Activated T-helper 1 cell treated with Interleukin-2 at 50 U/mL for 16 hours (primary cell): ENCODE measurements at places on chromosomes 13 and 19.

DNA sequence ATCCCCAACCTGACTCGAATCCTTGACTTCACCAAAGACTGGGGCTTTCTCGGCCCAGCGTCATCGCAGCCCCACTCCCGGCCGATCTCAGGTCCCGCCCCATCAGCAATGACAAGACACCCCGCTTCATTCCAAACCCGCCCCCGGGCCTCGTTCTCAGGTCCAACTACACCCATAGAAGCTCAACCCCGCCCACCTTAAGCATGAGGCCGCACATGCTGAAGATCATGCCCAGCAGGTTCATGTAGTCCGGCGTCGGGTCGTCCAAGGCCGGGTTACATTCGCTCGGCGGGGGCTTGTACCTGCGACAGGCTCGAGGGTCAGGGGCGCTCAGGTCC is 2.3 kb downstream of the WDR83 start:
- peak; percentile 41 for DNase-seq

GRCh38 chr19:10566658-10567410 is 1.0 kb upstream of the KRI1 start:
- DNase-seq, result peak; percentile 25

GRCh38 chr13:94195715-94196114 is 283.8 kb downstream of the DCT start:
- DNase-seq, result no peak

DNA sequence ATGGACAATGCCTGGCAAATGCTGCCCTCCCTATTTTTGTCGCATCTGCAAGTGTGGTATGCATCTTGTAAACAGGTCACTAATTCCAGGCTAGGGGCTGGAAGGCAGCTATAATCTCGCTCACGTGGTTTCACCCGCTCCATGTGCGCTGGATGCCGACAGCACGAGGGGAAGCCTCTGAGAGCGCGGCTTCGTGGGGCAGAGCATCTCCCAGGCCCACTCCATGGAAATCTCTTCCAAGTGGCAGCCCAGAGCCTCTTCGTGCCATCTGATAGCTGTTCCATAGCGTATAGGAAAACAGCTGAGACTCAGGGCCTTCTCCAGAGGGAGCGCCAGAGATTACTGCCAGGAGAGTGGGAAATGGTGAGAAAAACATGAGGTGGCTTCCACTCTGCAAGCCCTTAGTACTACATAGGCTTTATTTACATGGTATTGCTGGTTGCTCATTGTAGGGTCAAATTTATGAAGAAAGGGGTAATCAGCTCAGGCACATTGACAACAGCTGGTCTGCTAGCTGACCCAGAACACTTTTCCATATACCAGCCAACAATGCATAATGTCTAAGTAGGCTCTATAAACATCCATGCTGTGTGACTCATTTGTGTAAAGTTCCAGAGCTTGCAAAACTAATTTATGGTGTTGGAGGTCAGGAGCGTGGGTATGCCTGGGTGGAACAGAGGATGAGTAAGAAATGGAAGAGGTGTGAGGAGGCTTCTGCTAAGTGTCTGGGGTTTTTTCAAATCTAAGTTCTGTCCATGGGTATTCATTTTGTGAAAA is 165.2 kb downstream of the SHISA2 start:
- DNase-seq, result no peak

DNA sequence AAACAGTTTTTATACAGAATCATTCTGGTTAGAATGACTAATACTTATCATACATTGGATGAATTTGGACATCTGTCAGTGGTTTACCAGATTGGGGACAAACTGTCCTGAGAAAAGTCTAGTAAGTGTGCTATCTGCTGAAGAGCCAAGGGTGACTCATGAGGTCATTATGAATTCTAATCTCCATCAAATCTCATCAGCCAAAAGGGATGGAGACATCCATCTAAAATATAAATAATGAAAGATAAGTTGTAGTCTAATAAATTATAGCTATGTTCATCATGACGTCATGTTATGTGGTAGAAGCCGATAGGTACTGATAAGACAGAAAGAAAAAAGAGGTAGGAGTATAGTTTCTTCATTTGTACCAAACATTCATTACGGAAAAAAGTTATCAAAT is 804.4 kb downstream of the PCDH9 start:
- no peak for DNase-seq

GRCh38 chr19:33192010-33192409 is 2.1 kb upstream of the LRP3 start:
- no peak for DNase-seq

- no peak for DNase-seq
These were observed 13.0 kb downstream of the BRME1 start for GRCh38 chr19:13892870-13893269.

GRCh38 chr19:22472180-22472637 is 50.1 kb upstream of the ZNF98 start:
- no peak for DNase-seq

DNA sequence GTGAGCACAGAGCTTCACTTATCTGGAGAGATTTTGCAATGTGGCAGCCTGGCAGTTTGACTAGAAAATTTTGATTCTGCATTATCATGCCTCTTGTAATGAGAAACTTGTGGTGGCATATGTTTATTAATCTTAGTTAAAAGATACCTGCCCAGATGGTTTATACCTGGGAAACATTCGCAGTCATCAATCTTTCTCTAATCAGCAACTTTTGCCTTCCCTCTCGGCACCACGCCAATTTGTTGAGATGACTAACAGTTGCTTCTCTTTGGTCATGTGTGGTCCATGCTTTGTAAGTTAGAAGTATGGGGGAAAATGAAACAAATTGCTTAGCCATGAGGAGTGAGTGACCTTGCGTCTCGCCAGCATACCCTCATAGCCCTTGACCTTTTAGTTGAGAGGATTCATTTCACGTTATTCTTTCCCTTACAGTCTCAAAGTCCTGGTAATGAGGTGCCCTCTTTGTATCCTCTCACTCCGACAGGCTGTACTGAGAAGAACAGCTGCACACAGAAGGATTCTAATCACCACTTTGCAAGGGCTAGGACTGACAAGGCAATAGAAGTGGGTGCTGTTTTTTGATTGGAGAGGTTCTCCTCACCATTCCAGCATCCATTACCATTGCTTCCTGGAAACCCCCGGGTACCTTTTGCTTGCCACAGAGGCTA is 201.4 kb downstream of the OXGR1 start:
- no peak for DNase-seq

DNA sequence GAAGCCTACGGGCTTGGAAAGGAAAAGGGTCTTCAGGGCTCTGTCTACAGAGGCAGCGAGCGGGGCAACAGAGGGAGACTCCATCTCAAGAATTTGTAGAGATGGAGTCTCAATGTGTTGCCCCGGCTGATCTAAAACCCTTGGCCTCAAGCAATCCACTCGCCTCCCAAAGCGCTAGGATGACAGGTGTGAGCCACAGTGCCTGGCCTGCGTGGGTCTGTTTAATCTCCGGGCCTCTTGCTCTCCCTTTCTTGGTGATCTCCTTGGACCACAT is 8.1 kb downstream of the RPS9 start:
- no peak for DNase-seq

DNA sequence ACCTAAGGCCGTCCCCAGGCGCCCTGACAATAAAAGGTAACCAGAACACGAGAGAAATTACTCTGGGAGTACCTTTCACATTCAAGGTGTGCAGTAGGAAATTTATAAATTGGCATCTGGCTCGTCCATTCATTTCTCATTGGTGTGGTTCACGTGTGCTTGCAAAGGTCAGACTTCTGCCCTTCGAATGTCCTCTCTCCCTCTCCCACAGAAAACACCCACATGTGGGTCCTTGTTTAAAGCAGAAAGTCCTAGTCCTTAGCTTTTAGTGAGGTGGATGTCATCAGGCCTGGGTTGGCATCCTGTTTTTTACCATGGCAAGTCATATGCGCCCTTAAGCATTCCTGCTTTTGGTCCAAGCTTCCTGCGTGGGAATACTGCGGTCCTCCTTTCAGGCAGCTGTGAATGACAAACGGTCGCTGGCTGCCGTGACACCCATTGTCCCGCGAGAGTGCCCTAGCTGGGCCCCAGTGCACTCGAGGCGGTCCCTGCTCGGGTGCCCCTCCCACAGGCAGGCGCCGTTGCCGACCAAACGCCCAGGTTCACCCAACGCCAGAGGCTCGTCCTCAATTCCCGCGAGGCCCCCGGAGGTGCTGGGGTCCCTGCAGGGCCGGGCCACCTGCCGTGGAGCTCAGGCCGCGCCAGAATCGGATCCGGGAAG is at the start of gene NUDT19:
Gene NUDT19, plus strand, starts transcription at position 531 of the 661 bp plus-strand sequence. CDS start 140 bp downstream, outside the sequence.
- peak; percentile 61 for DNase-seq

- no peak for DNase-seq
These were observed 16.7 kb upstream of the COLGALT1 start for GRCh38 chr19:17538684-17539237.

- no peak for DNase-seq
These were observed 1.1 kb downstream of the IL17D start for GRCh38 chr13:20704459-20705069.
